GM04504 (cell line): ENCODE measurements at places on chromosomes 5 and 9.
A peak's percentile ranks its signal among the peaks of the same experiment; 100 is the strongest.

- peak; percentile 9 for DNase-seq
Observed at GRCh38 chr9:93827545-93828330, 127.4 kb downstream of the BARX1 start.

GRCh38 chr9:4371108-4371507 lies 71.2 kb upstream of the GLIS3 start:
- DNase-seq = peak; percentile 77

GRCh38 chr5:53917095-53917494 lies 356.7 kb downstream of the NDUFS4 start:
- DNase-seq = no peak

GRCh38 chr5:170701334-170701733 lies 82.2 kb upstream of the GABRP start:
- DNase-seq = no peak

DNA sequence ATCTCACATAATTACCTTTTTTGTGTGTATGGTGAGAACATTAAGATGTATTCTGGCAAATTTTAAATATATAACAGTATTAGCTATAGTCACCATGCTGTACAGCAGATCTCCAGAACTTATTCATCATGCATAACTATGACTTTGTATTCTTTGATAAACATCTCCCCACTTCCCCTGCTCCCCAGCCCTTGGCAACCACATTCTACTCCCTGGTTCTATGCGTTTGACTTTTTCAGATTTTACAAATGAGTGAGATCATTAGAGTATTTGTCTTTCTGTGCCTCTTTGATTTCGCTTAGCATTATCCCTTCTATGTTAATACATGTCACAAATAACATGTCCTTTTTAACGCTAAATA lies 49.4 kb downstream of the SMC2 start:
- no peak for DNase-seq

DNA sequence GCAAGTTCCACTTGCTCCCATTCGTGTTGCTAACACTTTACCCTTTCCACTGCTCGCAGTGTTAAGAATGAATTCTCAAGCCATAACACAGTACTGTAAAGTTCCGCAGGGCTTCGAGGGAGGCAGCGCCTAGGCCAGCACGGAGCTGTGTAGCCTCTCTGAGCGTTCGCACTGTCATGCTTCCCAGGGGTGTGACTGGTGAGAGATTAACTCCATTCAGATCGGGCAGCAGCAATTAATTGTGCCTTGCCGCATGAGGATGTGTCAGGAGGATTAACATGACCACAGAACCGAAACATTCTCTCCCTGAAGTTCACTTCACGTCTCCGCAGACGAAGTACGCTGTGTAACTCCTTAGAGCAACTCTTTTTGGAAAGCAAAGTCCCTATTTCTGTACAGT lies 23.2 kb downstream of the ZBTB34 start:
- DNase-seq = no peak

GRCh38 chr9:113183956-113184488 lies 33.2 kb downstream of the SLC31A2 start:
- DNase-seq = no peak

GRCh38 chr5:61482980-61483379 lies 150.9 kb downstream of the ZSWIM6 start:
- DNase-seq = no peak

- DNase-seq = no peak
Observed at GRCh38 chr5:116626272-116626723, 51.7 kb upstream of the SEMA6A start.

GRCh38 chr5:66795682-66796081 lies 199.5 kb downstream of the MAST4 start:
- no peak for DNase-seq

GRCh38 chr5:150358261-150359095 lies 981 bp downstream of the TCOF1 start:
- DNase-seq = no peak
